Epithelial cell of prostate (primary cell): ENCODE measurements at places on chromosomes 1 and 21.

GRCh38 chr21:42411197-42411869 lies 7.6 kb downstream of the UBASH3A start:
- DNase-seq: no peak

DNA sequence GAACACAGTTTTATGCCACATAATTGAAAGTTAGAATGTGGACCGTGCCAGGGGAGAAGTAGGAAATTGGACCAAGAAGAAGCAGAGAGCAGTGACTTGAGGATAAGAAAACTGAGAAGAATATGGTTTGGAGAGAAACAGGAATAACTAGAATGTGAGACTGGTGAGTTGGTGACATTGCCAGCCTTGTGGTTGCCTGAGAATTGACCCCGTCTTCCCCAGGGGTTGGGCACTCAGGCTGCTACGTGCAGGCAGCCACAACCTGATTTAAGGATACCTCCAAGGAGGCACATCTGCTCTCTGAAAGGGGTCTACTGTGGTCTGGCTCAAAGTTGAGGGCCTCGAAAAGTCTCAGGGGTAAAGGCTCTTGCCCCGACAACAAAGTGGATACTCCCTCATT lies 112.1 kb upstream of the ARTN start:
- no peak for DNase-seq

GRCh38 chr1:203685168-203685567 lies 58.5 kb downstream of the ATP2B4 start:
- no peak for DNase-seq

DNA sequence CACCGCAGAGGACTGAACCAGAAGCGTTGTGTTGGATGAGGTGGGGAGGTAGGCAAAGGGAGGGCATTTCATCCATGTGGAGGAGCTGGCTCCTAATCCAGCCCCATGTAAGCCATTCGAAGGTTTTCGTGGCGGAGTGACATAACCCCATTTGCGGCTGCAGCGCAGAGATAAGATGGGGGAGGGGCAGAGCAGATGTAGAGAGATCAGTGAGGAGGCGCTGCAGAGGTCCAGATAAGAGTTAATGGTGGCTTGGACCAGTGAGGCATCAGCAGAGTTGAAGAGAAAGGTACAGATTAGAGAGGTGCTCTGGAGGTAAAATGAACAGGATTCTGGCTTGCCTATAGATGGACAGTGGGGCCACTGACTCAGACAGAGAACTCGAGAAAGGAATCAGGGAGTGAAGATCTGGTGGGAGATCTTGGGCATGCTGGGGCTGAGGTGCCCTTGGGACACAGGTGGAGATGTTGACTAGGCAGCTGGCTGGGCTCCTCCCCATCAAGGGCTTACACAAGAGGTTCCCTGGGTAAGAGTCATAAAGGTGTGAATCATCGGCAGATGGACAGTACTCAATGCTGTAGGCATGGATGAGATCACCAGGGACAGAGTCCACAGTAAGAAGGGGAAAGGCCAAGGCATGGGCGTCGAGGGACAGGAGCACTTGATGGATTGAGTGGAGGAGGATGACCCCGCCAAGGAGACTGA lies 7.8 kb upstream of the PTPRF start:
- DNase-seq: peak; percentile 90

- DNase-seq: no peak
These were observed 18.9 kb downstream of the HSF2BP start for GRCh38 chr21:43640400-43640799.

DNA sequence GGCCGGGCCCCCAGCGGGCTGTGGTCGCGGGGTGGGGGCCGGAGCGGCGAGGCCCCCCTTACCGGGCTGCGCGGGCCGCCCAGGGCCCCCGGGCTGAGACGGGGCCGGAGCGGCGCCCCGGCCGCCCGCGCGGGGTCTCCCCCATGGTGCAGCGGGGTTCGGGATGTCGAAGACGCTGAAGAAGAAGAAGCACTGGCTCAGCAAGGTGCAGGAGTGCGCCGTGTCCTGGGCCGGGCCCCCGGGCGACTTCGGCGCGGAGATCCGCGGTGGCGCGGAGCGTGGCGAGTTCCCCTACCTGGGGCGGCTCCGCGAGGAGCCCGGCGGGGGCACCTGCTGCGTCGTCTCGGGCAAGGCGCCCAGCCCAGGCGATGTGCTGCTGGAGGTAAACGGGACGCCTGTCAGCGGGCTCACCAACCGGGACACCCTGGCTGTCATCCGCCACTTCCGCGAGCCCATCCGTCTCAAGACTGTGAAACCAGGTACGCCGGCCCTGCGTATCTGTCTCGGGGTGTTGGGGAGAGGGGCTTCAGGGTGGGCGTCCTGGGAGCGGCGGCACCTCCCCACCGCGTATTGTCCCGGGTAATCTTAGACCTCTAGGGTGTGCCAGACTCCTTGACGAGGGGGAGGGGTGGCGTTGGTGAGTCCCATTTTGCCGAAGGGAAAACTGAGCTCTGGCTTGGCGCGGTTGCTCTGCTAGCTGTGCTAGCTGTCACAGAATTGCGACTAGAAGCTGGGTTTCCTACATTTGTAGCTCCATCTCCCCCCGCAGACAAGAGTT lies 745 bp downstream of the MAGI3 start:
- DNase-seq: no peak

DNA sequence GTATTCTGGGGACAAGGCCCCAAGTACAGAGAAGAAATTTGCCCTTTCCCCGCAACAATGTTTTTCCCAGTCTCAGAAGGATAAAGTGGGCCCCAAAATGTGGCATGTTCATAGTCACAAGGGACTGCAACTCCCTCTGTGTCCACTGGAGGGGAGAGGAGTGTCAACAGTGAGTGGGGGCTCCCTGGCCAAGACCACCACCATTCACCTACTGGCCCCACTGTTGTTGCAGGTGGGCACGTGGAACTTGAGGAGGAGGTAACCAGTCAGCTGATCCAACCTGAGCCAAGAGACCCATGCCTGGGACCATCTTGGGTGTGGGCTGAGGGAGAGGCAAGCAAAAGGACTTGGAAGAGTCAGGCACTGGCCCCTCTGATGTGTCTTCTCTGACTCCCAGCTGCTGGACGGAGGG lies 777 bp downstream of the NUDT17 start:
- no peak for DNase-seq

- DNase-seq: no peak
These were observed 60.3 kb upstream of the LRRC8D start for GRCh38 chr1:89760496-89760895.

DNA sequence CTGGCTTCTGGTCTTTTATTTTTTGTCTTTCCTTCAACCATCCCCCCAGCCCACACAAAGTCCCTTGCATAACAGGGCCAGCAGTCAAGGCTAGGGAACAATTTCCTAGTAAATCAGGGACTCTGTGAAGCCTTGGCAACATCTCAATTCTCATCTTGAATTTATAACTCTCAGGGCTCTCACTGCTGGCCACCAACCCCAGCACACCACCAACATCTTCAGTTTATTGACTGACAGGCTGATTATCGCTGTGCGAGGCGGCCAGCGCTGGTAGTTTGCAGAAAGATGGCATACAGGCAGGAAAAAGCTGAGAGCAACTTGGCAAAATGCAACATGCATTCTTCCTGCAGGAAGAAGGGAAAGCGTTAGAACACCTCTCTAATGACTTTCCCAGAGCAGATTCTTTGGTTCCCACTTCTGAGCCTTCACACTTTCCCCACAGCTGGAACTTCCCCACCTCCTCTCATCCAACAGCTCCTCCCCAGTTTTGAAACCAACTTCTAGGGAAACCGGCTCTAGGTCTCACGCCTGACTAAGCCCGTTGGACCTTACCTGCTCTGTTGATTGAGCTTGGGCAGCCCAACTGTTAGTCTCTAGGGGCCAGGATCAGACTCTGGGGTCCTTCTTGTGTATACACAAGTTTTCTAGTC lies 26.3 kb upstream of the CSF1 start:
- no peak for DNase-seq

DNA sequence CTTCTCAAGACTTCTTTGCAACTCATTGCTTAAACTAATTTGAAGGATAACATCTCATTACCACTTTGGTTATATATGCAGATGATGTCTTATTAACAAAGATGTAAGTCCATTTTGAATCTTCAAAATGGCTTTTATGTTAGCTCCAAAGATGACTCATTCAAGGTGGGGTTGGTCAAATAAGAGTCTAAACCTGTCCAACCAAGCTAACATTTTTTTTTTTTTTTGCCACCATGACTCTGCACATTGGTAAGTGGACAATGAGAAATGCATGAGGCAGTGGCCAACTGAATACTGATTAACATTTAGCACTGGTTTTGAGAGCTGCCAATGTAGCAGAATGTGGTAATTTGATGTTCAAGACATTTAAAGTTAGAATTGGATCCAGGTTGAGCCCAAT lies 278 bp upstream of the KRTAP27-1 start:
- peak; percentile 29 for DNase-seq

DNA sequence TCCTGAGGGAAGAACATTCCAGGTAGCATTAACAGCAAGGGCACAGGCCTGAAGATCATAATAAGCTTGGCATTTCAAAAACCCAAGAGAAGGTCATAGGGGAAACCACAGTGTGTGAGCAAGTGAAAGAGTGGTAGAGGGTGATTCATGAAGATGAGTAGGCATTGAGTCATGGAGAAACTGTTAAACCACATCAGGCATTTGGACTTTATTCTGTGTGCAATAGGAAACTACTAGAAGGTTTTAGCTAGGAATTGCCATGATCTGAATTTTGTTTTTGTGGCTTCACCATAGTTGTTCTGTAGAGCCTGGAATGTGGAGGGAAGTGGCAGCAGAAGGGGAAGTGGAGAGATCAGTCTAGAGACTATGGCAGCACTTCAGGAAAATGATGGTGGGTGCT lies 359.0 kb upstream of the PTBP2 start:
- peak; percentile 82 for DNase-seq

DNA sequence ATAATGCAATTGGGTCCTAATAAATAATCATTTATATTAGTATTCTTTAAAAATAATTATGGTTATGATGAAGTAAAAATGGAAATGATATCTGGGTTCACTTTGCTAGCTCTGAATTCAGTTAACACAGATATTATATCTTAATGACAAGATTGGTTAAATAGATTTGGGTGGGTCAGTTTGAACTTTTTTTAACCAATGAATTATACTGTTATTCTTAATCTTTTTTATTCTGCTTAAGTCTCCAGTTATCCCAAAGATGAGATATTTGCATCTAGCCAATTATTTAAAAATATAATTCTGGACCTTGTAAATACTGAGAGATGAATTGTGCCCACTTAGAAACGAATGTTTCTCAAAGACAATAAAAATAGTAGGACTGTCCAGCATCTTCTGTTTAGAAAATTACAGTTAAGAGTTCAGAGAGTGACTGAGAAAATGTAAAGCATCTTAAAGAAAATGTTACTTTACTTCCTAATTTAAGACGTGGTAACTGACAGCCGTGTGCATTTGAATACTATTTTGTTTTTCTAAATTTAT lies 345.2 kb downstream of the USP25 start:
- no peak for DNase-seq

- DNase-seq: no peak
These were observed 65.4 kb upstream of the LYST start for GRCh38 chr1:235932090-235932510.

- no peak for DNase-seq
These were observed 126.4 kb downstream of the PCBP3 start for GRCh38 chr21:45769896-45770295.

DNA sequence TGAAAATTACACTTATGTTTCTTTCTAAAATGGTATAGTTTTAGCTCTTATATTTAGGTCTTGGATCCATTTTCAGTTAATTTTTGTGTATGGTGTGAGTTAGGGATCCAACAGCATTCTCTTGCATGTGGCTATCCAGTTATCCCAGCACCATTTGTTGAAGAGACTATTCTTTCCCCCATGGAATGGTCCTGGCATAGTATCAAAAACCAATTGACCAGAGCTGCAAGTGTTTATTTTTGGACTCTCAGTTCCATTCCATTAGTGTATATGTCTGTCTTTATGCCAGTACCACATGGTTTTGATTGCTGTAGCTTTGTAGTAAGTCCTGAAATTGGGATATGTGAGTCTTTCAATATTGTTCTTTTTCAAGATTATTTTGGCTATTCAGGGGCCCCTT lies 14.3 kb downstream of the TTLL10 start:
- DNase-seq: no peak
